KG1 (cell line): ENCODE measurements at places on chromosomes 1 and 21.

- DNase-seq: no peak
Measured at GRCh38 chr1:243414152-243414494, 158.3 kb downstream of the SDCCAG8 start.

- DNase-seq: no peak
Measured at GRCh38 chr1:160428655-160429054, 28.3 kb downstream of the VANGL2 start.

GRCh38 chr1:21174654-21175323 lies 1.9 kb downstream of the EIF4G3 start:
- no peak for DNase-seq

DNA sequence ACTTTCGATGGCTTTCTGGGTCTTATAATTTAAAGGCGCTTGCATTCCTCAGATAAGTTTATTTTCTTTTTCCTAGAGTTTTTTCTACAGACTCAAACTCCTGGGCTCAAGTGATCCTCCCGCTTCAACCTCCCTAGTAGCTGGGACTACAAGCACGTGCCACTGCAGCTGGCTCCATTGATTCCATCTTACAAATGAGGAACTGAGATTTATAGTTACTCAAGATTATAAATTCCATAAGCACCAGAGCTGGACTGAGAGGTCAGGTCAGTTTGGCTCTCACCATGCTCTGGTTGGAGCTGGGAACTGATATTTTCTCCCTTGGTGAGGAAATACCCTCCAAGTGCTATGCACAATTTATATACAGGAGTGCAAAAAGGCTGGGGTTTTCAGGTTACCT lies 13.4 kb upstream of the PRPF38B start:
- no peak for DNase-seq

GRCh38 chr1:244163861-244164510 lies 112.9 kb downstream of the ZBTB18 start:
- no peak for DNase-seq

DNA sequence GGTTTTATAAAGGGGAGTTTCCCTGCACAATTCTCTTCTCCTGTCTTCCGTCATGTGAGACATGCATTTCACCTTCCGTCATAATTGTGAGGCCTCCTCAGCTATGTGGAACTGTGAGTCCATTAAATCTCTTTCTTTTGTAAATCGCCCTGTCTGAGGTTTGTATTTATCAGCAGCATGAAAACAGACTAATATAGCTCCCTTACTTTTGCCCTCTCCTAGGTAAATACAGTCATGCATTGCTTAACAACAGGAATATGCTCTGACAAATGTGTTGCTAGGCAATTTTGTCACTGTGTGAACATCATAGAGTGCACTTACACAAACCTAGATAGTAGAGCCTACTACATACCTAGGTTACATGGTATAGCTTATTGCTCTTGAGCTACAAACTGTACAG lies 616.8 kb downstream of the RWDD3 start:
- DNase-seq: no peak

- no peak for DNase-seq
Measured at GRCh38 chr1:94339206-94339927, 78.8 kb upstream of the ABCD3 start.

DNA sequence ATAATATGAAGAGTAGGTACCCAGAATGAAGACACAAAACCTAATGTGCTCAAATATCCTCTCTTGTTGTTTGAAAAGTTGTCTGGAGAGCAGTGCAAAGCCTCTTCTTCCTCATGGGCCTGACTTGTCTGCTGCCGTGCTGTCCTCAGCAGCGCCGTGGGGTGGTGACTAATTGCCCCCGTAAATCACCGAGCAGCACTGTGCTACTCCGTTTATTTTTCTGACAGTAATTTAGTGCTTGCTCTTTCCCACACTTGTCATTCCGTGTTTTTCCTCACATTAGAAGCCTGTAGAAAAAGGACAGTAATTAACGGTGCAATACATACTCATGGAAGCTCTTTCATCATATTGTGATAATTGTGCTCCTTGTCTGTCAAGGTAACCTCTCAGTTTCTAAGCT lies 114.8 kb upstream of the BARHL2 start:
- no peak for DNase-seq

- no peak for DNase-seq
Measured at GRCh38 chr1:244212797-244213475, 161.9 kb downstream of the ZBTB18 start.

DNA sequence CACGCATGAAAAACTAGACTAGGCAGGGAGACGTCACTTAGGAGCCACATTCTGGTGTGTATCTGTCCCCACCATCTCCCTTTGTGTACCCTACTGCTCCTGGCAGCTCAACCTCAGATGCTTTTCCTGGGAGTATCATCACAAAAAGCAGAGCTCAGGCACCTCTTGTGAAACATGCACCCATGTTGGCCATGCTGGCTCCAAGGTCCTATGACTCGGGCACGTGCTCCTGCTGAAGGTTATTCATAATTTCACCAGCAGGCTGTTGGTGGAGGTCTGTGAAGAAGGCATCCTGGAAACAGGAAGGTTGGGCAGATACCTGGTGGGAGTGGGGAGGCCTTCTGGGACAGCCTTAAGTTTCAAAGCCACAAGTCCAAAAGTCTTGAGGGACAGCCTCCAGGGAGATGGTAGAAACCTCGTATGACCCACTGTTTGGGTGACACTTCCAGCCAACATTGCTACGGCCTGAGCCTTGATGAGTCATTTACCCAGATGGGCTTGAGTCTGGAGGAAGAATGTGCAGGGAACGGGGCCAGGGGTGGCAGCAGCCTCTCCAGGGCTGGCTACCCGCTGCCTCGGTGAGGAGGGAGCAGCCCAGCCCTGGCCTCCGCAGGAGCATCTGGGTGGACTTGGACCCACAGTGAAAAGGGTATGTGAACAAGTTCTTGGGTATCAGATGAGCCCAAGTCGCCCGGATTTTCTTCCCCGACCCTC lies 75.8 kb downstream of the PGBD5 start:
- DNase-seq: no peak

DNA sequence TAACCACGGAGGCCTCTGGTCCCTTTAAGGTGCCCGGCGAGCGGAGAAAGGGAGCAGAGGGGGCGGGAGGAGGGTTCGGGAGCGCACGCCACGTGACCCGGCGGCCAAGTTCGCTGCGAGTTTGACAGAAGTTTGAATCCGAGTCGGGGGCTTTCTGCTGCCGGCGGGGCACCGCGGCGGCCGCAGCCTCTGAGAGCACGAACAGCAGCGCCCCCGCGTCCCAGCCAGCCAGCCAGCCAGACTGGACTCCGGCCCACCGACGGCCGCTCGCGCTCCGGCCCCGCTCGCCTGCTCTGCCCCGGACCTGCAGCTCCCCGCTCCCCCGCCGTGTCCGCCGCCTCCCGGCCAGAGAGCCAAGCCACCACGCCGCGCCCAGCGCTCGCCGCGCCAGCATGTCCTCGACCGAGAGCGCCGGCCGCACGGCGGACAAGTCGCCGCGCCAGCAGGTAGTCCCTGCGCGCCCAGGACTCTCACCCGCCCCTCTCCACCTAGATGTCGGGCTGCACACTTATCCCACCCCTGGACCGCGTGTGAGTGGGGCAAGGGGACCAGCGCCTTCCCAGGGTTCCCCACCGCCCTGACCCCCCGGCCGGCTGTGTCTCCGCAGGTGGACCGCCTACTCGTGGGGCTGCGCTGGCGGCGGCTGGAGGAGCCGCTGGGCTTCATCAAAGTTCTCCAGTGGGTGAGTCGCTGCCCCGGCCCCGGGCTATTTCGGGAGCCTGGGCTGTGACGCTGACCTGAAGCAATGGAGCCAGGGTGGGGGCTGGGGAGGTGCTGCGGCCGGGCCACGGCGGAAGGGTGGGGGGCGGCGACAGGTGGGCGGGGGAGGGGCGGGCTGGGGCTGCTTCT lies at the start of gene SYPL2:
Gene SYPL2, plus strand, starts transcription at position 95 of the 849 bp plus-strand sequence. Its CDS starts 298 bp downstream, at position 393.
- no peak for DNase-seq

DNA sequence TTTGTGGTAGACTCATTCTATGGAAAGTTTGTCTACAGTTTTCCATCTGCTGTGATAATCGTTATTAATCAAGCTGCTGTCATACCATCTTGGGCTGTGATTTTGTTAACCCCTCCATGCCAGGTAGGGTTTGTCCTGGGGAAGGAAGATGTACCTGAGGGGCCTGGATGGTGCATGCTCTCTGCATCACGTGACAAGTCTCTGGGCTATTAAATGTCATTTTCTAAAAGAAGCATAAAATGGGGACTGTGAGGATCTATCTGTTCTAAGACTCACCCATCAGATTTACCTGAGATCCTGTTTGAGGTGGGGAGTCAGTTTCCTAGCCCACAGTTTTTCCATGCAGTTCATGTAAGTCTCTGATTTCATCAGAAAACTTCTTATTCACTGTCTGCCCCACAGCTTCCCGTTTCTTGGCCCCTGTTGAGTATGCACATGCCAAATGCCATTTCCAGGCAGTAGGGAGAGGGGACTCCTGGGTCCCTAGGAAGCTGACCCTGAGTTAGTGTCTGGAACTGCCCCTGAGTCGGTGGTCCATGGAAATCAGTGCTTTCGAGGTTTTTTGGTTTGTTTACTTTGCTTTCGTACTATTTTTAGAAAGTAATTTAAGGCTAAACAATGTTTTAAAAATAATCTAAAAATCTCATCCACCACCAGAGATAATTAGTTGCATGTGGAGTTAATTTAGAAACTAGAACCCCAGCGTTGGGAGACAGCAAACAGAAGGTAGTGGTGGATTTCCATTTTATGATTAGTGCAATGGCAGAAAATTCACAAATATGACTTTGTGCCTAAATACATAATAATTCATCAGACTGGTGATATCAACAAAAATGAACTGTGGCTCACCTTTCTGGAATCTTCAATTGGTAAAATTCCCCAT lies 46.7 kb downstream of the ZBTB18 start:
- no peak for DNase-seq

- no peak for DNase-seq
Measured at GRCh38 chr1:102838016-102838415, 270.3 kb downstream of the COL11A1 start.

DNA sequence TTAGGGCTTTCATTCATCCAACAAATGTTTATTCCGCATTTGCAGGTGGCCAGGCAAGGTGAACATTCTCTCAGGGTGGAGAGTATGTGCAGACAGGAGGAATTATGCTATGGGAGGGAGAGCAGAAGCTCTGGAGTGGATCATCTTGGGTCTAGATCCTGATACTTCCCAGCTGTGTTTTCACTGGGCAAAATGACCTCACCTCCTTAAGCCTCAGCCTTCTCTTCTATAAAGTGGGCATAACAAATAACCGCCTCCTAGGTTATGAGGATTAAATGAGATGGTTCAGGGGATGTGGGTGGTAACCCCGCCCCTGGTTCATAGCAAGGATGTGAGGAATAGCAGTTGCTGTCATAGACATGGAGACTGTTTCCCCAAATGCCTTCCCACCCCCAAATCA lies 1.7 kb upstream of the TMEM51 start:
- DNase-seq: no peak

DNA sequence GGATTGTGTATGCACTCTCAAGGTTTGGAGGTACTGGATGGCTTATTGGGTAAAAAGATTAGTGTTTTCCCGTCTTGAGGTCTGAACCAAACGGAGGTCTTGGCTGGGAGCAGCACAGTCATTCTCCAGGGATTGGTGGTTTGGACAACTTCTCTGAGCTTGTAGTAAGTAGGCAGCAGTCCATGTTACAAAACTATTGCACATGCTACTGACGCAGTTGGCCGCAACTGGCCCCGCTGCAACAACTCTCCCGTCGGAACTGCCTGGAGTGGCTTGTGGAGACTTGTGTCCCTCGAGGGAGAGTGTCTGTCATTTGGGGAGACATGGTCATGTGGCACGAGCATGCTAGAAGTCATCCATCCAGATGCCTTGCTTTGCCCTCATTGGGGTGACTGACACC lies 276.0 kb downstream of the TM2D1 start:
- DNase-seq: no peak

DNA sequence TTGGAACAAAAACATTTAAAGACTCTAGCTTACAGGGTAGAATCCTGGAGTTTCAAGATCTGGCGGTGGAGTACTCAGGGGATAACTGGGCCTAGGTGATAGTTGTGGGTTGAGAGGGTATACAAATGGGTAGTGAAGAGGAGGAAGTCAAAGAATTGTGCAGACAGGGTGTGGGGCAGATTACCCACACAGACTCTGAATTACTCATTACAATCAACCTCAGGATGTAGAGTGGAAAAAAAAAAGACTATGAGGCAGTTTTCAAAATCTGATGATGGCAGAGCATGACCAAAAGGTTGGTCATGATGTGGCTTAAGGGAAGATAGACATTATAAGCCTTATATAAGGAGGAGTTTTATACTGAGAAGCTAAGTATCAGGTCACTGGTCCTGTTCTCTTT lies 44.1 kb upstream of the GLIS1 start:
- DNase-seq: no peak

DNA sequence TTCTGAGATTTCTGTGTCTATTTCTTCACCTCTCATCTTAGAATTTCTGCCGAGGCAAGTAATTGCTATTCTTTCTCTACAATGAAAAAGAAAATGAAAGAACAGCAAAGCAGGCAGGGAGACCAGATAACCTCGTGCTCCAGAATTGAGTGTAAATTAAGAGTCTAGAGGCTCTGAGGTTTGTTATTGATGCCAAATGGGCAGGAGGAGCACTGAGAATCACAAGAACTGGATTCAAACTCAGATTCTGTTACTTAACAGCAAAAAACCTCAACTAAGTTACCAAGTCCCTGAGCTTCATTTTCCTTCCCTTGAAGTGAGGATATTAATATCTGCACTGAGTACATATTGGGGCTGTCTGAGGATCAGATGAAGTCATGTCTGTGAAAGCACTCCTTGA lies 5.5 kb upstream of the DDR2 start:
- no peak for DNase-seq

- no peak for DNase-seq
Measured at GRCh38 chr1:100734676-100735075, 15.1 kb downstream of the VCAM1 start.

- DNase-seq: no peak
Measured at GRCh38 chr1:59308839-59309238, 11.9 kb downstream of the FGGY start.

DNA sequence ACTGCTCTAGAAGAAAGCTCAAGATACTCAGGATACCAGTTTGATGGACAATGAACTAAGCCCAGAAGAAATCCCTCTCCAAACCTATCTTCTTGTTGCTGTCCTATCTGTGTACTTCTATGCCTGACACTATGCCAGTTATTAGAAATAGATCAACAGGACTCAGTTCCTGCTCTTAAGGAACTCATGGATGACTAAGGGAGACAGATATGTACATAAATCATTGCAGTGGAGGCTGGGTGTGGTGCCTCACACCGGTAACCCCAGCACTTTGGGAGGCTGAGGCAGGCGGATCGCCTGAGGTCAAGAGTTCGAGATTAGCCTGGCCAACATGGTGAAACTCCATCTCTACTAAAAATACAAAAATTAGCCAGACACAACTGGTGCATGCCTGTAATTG lies 42.4 kb upstream of the AK4 start:
- DNase-seq: no peak

DNA sequence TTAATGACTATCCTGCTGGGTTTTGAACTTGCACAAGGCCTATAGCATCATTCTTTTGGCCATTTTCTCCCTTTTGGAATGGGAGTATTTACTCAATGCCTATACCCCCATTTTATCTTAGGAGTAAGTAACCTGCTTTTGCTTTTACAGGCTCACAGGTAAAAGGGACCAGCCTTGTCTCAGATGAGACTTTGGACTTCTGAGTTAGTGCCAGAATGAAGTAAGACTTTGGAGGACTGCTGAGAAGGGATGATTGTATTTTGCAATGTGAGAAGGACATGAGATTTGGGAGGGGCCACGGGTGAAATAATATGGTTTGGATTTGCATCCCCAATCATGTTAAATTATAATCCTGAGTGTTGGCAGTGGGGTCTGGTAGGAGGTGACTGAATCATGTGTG lies 212.7 kb downstream of the FAF1 start:
- no peak for DNase-seq

GRCh38 chr1:53462769-53463501 lies 3.7 kb downstream of the DMRTB1 start:
- no peak for DNase-seq
